ENCODE measurements at places on chromosomes 2 and 18. TPM values are rescaled to one million over a fixed set of nuclear protein-coding genes. Genes with fewer than 3 reads are reported as not detected.

CDH2 gene
- 383 TPM for total RNA-seq

ROCK2 gene
- total RNA-seq = 44.0 TPM

SERPINB12 gene
- not detected for total RNA-seq

DYNC2LI1 gene
- total RNA-seq = 8.2 TPM

GKN2 gene
- not detected for total RNA-seq

G6PC2 gene
- not detected for total RNA-seq

CDKL4 gene
- total RNA-seq = 0.69 TPM

POTEC gene
- total RNA-seq = not detected

SPATA3 gene
- not detected for total RNA-seq

GPR75 gene
- total RNA-seq = 1.5 TPM

OR6B2 gene
- not detected for total RNA-seq

SLC5A7 gene
- 0.17 TPM for total RNA-seq

SCN7A gene
- 16.0 TPM for total RNA-seq

DPP10 gene
- not detected for total RNA-seq

UCN gene
- 1.1 TPM for total RNA-seq

CCBE1 gene
- 5.6 TPM for total RNA-seq

CDH20 gene
- total RNA-seq = not detected

C2orf72 gene
- total RNA-seq = not detected

HOXD3 gene
- 0.28 TPM for total RNA-seq

FHOD3 gene
- 474 TPM for total RNA-seq

FER1L5 gene
- not detected for total RNA-seq

GATA6 gene
- total RNA-seq = 76.9 TPM

LIMS2 gene
- total RNA-seq = 152 TPM

TMEM198 gene
- 1.5 TPM for total RNA-seq

FTCDNL1 gene
- 3.8 TPM for total RNA-seq

KRTCAP3 gene
- total RNA-seq = 0.62 TPM

LHCGR gene
- total RNA-seq = 1.3 TPM

TGFBRAP1 gene
- total RNA-seq = 10.5 TPM

MSTN gene
- total RNA-seq = 0.12 TPM

ITGB6 gene
- total RNA-seq = 1.2 TPM

SALL3 gene
- total RNA-seq = 1.2 TPM

CD8B gene
- total RNA-seq = 0.41 TPM

BBS5 gene
- total RNA-seq = 6.8 TPM

POTEJ gene
- not detected for total RNA-seq

LINC00305 gene
- not detected for total RNA-seq

GALR1 gene
- total RNA-seq = not detected

TNP1 gene
- total RNA-seq = not detected

CFAP53 gene
- 0.15 TPM for total RNA-seq

MAP3K20 gene
- 413 TPM for total RNA-seq

TMEM178A gene
- total RNA-seq = 2.4 TPM

MRPS9 gene
- total RNA-seq = 73.3 TPM

CIB4 gene
- not detected for total RNA-seq

VWA3B gene
- 1.4 TPM for total RNA-seq

CRYBA2 gene
- total RNA-seq = not detected

CHRNG gene
- not detected for total RNA-seq

GCG gene
- not detected for total RNA-seq

All from heart right ventricle (tissue), 16 donors.